ENCODE measurements at places on chromosomes 5 and 9.

GRCh38 chr9:104833696-104834095, 69.8 kb downstream of the NIPSNAP3B start:
- no peak for DNase-seq

DNA sequence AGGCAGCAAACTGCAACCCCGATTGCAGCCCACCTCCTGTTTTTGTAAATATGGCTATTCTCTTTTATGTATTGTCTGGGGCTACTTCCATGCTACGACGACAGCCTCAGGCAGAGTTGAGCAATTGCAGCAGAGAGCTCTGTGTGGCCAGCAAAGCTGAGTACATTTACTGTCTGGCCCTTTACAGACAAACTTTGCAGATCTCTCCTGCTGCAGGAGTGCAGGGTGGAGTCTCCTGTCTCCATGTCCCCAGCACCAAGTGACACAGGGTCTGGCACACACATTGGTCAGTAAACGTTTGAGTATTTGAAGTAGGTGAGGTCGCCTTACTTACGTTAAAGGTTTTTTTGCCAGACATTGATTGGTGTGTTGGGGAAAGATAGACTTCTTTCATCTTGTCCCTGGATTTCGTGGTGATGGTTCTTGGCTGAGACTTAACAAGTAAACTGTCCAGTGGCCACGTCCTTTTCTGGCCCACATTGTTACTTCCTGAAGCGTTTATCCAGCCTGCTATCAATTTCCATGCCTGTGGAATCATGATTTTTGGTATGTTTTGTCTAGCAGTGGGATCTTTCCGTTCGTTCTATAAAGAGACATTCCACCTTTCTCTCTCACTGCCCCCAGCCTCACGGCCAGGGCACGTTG, 27.2 kb downstream of the PRRC2B start:
- no peak for DNase-seq

DNA sequence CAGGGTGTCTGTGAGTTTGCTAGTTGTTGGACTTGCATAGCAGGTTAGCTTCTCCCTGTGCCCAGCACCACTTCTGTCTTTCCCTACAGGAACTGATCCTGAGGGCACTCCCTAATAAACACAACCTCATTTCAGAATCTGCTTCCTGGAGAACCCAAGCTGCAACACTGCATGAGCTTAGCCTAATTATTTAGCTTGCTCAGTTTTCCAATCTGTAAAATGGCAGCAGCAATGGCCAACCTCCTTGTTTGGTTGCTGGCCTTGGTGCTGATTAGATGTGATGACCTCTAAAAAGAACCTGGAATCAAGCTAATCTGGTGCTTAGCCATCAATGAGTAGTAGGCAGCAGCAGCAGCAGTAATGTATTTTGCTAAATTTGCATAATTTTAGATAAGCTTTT, 133.9 kb downstream of the ADCY2 start:
- DNase-seq, result no peak

GRCh38 chr5:24904981-24905517, 260.3 kb upstream of the CDH10 start:
- DNase-seq, result no peak

DNA sequence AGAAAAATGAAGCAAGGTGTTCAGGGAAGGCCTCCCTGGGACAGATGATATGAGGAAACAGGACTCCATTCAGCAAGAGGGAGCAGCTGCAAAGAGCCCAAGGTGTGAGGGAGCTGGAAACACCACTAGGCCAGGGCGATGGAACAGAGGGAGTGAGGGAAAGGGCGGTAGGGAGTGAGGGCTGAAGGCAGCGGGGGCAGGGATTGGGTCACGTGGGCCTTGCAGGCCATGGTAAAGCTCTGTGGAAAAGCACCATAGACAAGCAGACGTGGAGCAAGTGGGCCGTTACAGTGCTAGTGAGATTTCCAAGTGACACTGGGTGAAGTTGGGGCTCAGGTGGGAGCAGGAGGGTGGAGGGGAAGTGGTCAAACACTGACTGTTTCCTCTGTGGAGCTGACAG, 10.8 kb upstream of the PRRC1 start:
- DNase-seq, result no peak

DNA sequence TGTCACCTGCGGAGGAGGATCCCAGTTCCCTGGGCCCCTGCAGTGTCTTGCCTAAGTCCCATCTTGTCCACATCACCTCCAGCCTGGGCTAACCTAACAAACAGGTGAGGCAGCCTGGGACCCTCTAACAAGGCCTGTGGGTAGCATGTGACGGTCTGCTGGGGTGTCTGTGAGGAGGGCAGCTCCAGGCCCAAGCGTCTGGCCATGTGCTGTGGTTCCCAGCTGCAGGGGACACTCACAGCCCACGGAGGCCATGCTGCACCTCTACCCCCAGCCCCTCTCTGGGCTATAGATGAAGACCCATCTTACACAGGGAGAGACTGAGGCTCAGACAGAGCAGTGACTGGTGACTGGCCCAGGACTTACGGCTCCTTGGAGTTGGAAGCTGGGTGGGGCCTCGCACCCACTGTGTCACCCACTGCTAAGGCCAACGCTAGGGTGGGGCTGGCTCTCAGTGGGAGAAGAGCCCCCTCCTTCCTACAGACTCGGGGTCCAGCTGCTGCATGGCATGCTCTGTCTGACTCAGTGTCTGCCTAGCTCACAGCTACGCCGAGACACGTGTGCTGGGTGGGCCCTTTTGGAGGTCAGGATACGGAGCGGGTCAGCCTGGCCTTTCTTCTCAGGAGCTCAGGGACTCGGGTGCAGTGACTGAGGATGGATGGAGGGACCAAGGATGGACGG, 40.8 kb upstream of the RNF130 start:
- no peak for DNase-seq

GRCh38 chr5:168047043-168047668, 244.3 kb upstream of the WWC1 start:
- DNase-seq, result peak; percentile 29

GRCh38 chr9:84970432-84970831, 300.9 kb downstream of the NTRK2 start:
- DNase-seq, result no peak

DNA sequence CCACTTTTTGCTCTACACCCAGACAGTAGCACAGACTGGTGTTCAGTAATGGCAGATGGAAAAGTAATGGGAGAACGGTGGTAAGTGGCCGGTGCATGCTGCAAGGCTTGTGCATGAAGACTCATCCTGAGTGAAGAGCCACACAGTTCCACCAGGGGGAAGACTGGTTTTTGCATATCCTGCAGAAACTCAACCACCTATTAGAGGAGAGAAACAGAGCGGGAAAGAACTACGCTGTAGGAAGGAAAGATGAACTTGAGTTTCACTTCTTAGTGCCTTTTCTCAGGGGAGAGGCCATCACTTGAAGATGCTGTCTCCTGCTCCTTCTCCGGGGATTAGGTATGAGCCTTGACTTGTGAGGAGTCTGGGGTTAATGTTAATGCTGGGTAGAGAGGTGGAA, 9.4 kb upstream of the PRSS3 start:
- peak; percentile 11 for DNase-seq

GRCh38 chr9:93826209-93826608, 128.9 kb downstream of the BARX1 start:
- DNase-seq, result no peak

DNA sequence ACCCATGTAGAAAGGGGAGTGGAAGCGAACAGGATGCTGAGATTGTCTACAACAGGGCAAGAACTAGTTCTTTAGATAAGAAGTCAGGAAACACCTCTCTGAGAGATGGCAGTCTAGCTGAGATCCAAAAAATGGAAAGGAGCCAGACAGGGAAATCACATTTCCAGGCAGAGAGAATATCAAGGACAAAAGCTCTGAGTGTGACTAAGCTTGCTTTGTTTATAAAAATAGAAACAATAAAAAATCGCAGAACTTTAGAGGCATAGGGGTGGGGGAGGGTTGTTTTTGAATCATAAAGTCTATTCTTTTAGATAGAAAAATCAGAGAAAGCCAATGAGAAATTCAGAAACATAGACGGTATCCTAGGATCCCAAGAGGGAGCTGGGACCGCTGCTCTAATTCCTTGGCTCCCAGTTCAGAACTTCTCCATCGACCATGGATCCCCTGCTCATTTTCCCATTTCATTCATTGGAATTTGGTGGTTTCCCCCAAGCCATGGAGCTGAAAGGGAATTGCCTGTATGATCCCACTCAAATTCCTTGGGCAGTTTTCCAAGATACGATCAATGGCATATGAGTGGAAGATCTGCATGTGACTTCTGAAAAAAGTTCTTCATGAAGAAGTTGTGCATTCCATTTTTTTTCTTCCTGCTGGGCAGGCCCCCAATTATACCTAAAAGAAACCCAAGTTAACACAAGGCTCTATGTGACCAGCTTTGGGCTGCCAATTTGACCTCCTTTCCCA, 182.0 kb downstream of the GRIA1 start:
- no peak for DNase-seq

DNA sequence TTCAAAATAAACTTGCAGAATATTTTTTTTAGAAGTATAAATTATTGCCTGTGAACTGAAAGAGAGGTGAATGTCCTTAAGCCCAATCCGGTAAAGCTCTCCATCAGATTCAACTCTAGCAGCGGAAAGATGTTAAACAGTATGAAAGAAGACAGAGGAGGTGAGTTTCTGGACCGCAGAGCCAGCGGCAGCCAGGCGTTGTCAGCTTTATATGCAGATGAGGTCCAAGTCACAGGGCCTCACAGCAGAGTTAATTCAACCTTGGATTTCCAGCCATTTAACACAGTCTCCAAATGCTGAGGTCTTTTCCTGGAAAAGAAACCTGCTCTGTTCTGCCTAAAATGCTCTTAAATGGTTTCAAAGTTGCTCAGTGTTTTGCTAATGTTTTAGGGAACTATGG, 75.5 kb downstream of the OTULIN start:
- no peak for DNase-seq

GRCh38 chr5:148425808-148426207, 42.0 kb downstream of the FBXO38 start:
- no peak for DNase-seq

DNA sequence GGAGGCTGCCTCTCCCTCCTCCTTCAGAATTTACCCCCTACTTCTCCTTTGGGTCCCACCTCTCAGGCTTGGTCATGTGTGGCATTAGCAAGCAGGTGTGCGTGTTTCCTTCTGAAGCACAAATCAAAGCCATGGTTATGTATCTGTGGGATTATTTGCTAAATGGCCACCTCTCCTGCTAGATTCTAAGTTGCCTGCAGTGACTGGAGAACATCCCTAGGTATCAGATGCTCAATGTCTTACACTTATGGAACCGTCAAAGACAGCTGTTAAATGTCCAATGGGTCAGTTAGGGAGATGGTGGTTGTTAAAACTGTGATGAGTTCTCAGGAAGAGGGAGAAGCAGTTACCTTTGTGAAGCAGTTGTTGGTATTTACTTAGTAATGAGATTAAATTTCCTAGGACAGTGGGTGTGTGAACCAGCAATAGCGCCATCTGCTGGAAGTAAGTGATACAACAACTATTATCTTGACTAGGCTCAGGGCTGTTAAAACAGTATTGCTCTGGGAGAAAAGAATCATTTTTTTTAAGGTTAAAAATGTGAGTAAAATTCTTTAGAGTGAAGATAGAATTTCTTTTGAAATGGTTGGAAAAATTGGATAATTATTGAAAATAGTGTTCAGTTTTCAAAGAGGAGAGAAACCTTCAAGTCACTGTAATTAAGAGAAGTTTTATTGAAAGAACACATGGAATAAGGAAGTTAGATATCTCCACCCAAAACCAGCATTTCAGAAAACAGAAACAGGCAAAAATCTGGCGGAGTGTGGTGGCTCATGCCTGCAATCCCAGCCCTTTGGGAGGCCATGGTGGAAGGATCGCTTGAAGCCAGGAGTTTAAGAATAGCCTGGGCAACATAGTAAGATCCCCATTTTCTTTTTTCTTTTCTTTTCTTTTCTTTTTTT, 71.3 kb downstream of the TMC1 start:
- peak; percentile 41 for DNase-seq

- no peak for DNase-seq
Measured at GRCh38 chr5:142609142-142609541, 76.7 kb downstream of the FGF1 start.

DNA sequence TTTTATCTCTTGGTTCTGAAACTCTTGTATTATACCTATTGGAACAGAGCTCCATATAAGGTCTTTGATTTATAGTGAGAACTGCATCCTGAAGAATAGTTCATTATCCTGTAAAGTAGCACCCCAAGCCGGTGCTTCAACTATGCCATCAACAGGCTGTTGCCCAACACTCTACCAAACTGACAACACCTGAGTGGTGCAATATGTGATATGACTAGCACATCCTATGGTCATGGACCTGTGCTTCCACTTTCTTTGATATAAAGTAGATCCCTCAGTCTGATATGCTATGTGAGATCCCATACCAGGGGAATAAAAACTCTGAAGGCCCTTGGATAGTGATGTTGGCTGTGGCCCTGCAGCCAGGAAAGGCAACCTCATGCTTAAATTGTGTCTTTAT, 15.8 kb downstream of the CSF2 start:
- no peak for DNase-seq

DNA sequence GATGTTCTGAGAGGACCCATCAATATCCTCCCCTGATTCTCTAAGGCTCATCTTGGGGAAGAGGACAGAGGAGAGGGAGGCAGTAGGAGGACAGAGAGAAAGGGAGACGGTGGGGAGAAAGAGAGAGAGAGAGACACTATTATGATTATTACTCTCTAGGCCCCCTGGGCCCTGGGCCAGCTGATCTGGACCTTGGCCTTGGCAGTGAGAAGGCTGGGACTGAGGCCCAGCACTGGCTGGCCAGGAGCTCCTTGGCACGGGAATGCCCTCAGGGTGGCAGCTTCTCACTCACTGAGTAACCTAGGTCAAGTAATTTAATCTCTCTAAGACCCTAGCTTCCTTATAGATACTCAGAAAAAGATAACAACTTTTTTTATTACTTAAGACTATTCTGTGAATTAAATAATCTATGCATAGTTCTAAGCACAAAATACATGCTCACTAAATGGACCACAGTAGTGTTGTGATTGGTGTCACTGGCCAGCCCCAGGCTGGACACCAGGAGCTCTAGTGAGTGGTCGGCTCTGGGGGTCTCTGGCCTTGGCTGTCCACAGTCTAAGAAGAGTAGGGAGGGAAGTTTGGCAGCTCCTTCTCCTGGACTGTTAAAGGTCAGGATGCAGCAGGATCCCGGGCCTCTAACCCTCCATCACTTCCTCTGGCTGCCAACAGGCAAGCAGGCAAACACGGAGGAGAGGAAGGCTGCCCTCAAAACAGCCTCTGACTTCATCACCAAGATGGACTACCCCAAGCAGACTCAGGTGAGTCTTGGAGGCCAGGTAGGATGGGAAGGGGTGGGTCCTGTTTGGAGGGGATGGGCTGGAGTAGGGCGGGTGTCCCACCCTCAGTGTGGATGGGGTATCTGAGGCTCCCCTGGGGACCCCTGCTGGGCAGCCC, 50.0 kb downstream of the GSN start:
- no peak for DNase-seq

- DNase-seq, result peak; percentile 52
Measured at GRCh38 chr9:91395553-91396471, 27.8 kb downstream of the NFIL3 start.

DNA sequence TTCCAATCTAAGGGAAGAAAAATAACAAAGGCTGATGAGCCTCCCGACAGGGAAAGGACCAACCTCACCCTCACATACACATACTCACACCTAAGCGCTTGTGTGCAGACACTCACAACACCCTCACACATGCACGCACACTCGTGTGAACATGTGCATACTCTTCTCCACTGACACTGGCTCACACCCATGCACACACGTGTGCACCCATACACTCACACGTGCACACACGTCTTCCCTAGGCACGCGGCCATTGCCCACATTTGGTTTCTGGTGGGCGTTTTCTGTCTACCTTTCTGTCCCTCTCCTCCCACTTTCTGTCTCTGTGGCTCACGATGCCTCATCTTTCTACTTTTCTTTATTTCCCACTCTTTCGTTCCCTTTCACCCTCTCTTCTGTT, 169.7 kb upstream of the MVB12B start:
- no peak for DNase-seq
